Activated CD8-positive, alpha-beta memory T cell treated with anti-CD3 and anti-CD28 coated beads for 1 hour (primary cell): ENCODE measurements at places on chromosomes 4 and X.

DNA sequence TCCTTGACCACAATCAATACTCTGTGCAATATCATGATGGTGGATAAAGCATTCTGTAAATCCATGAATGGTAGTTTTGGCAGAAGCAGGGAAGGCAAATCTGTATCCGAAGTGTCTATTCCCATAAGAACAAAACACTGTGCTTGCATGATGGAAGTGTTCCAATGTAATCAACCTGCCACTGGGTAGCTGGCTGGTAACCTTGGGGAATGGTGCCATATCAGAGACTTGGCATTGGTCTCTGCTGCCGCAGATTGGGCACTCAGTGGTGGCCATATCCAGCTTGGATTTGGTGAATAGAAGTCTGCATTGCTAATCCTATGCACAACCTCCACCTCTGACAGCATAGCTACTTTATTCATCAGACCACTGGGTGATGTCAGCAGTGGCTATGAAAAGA is 114.3 kb upstream of the EMCN start:
- no peak for DNase-seq

DNA sequence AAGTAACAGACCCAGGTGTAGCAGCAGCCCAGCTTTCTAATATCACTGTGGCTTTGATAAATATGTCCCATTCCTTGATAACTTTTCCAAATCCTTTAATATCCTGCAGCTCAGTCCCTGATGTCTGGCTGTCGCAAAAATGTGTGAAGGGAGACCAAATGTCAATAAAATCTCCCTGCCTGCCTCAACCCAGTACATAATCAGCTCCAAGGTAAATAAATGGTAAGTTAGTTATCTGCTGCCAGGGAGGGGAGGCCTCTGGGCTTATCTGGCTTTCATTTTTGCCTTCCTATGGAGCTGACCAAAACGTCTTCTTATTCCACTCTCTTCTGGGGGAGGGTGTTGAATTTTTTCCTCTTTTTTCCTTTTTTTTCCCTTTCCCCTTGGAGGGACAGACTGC is 630.6 kb downstream of the MID1IP1 start:
- no peak for DNase-seq

GRCh38 chr4:134544303-134544770 is 342.7 kb upstream of the PABPC4L start:
- DNase-seq = no peak

- no peak for DNase-seq
Measured at GRCh38 chr4:89572224-89572858, 264.6 kb downstream of the SNCA start.

DNA sequence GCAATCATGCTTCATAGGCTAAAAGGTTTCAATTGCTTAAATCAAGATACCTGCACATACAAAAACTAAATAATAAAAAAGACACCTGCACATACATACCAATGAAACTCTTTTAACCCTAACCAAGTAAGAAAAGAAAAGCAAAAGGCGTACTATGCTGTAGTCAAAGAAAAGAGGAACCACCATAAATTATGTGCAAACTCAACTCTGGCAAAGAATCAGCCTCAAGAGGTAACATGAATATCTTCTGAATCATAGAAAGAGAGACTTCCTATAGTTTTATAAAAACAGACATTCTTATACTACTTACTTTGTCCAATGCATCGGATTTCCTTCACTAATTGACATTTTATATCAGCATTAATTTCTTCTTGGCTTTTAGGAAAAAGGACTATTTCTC is 29.3 kb downstream of the MMGT1 start:
- DNase-seq = no peak
